ENCODE measurements at places on chromosomes 7 and 10. TPM values are rescaled to one million over a fixed set of nuclear protein-coding genes. Genes with fewer than 3 reads are reported as not detected.

GRCh38 chr10:82206831-82207230 lies 331.8 kb downstream of the NRG3 start:
- H3K4me3 ChIP-seq = no peak overlapping the region
- H3K36me3 ChIP-seq = no peaks in the 10 kb centered on the region
- DNase-seq = no peak
- no peaks in the 10 kb centered on the region for H3K4me1 ChIP-seq
- no peak overlapping the region for H3K27ac ChIP-seq
- no peaks in the 10 kb centered on the region for H3K27me3 ChIP-seq

The RSPH10B gene
- total RNA-seq = 0.91 TPM

- H3K36me3 ChIP-seq = no peaks in the 10 kb centered on the region
- peaks cover 49% of the 10 kb centered on the region for H3K4me1 ChIP-seq
- peak overlapping the region; percentile 87 for H3K27ac ChIP-seq
- H3K4me3 ChIP-seq = peak overlapping the region; percentile 77
These were observed 98.5 kb upstream of the PIK3CG start for GRCh38 chr7:106766551-106766950.

GRCh38 chr10:125838802-125839575 lies 15.6 kb downstream of the BCCIP start:
- no peaks in the 10 kb centered on the region for H3K4me1 ChIP-seq
- peak overlapping the region; percentile 26 for H3K27ac ChIP-seq
- H3K27me3 ChIP-seq = no peaks in the 10 kb centered on the region
- DNase-seq = no peak

GRCh38 chr7:155452505-155453295 lies 5.2 kb upstream of the EN2 start:
- H3K27me3 ChIP-seq = peaks cover 80% of the 10 kb centered on the region
- peaks cover 41% of the 10 kb centered on the region for H3K4me1 ChIP-seq
- H3K27ac ChIP-seq = no peak overlapping the region
